NCI-H1092 treated with DMSO at 0.1 percent for 48 hours (cell line): ENCODE measurements at places on chromosomes 6 and 20.

DNA sequence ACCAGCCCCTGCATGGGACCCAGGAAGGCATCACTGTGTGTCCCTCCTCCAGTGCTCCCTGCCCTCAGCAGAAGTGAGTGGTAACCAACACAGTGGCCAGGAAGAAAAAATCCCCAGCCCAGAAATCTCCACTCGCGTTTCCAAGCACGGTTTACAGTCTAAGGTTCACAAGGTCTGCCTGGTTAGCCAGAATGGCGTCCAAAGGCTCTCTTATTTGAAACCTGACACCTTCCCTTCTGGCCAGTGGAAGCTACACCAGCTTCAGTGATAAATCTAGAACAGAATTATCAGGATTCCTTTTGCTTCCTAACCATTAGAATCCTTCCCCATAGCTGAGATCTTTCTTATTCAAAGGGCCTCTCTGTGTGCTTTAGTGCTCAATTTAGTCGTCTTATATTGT is 9.2 kb downstream of the LY86 start:
- DNase-seq = no peak

DNA sequence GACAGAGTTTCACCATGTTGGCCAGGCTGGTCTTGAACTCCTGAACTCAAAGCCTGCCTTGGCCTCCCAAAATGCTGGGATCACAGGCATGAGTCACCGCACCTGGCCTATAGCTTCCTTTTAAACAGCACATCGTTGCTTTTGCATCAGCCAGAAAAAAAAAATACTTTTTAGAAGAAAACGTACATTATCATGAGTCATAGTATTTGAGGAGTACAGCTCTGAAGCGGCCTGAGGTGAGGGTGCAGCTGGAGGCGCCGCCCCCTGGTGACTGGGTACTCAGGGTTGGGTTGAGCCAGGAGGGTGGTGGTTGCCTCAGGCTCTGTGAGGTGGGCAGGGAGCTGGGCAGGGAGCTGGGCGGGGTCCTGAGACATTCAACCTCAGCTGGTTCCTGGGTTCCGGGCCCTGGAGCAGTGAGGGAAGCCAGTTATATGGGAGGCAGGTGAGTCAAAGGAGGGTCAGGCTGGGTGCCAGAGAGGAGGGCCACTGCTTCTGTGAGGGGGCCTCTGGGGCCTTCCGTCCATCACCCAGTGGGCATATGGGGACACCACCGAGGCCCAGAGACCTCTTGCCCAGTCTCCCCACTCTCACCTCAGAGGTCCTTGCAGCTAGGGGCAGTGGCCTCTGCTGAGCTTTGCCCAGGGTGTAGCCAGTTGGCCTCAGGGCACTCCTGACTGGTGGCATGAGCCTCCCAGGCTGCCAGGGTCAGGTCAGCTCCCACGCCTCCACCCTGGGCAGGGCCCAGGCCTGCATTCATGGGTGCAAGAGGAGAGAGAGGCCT is 11.7 kb upstream of the ID1 start:
- no peak for DNase-seq

- peak; percentile 60 for DNase-seq
Observed at GRCh38 chr20:33262658-33263065, 20.4 kb upstream of the BPIFB1 start.

DNA sequence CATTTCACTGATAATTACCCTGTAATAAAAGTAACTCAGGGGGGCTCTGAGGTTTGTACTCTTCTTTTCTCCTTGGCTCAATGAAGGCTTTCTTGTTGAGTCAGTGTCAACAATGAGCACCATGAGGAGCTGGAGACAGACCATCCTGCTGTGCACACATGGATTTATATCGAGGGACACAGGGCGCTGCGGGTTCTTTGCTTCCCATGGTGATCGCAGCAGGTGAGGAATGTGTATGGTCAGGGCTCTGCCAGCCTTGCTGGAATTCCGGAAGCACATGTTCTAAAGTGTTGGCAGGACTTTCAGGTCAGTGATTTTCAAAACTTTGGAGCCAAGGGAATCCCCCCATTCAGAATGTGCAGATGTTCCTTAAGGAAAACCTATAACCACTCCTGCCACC is 27.1 kb downstream of the SMOC2 start:
- DNase-seq = no peak

GRCh38 chr6:45987856-45988255 is 27.8 kb downstream of the CLIC5 start:
- DNase-seq = no peak

GRCh38 chr20:32112841-32113240 is 3.3 kb downstream of the TM9SF4 start:
- no peak for DNase-seq

GRCh38 chr6:138757136-138757535 is 16.4 kb upstream of the CCDC28A start:
- no peak for DNase-seq

- DNase-seq = no peak
Observed at GRCh38 chr6:28807682-28808280, 116.0 kb downstream of the TRIM27 start.

DNA sequence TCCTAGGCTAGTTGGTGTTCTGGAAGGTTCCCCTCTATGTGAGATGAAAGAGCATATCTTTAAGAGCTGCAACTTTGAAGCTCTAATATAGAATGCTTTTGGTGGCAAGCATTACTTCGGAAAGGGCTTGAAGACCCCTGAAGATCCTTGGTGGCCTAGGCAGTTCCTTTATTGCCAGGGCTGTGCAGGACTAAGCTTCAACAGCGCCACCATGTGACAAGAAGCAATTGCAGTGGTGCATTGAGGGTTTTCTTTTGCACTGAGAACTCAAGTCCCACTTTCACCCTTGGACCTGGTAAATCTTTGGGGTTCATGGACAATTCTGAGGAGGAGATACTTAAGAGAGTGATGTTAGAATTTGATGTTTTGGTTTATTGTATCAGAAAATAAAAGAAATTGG is 237.4 kb upstream of the GMDS start:
- DNase-seq = no peak

GRCh38 chr6:46756469-46757213 is 9.9 kb downstream of the ANKRD66 start:
- DNase-seq = no peak

DNA sequence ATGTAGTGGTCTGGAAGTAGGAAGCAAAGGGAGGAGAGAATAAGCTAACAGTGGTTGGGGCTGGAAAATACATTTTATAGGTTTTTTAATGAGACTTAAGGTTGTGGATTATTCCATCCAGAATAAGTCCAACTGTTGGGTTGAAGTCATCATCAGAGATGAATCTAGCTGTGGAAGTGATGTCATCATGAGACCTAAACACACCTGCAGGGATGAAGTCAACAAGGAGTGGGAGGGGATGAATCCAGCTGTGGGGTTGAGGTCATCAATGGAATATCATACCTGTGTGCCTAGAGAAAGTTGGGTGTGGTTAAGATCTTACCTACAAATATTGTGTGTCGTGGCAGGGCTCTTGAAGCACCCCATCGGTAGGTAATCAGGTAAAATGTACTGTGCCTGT is 730.7 kb downstream of the RFPL4B start:
- no peak for DNase-seq

DNA sequence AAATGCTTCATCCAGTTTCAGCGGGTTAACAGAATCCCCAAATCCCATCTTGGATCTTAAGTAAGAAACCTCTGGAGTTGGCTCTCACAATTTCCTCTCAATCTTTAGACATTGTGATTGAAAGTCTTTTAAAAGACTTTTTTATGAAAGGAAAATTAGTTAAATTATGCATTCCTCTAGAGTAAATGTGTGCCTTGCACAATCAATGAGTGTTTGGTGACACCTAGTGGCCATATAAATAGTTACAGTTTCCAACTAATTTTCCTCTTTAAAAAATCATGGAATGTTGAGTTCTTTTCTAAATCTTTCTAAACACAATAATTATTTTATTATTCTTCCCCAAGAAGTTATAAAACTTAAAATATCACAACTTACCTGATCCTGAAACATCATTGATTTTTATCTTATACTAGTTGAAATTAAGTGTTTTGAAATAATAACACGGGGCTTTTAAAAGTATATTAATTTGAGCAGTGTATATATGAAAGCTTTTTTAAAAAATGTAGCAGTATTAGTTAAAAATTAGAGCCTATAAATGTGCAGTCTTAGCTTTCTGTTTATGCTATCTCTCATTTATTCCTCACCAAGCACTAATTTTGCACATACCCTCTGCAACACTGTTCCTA is 66.4 kb downstream of the PKHD1 start:
- no peak for DNase-seq

DNA sequence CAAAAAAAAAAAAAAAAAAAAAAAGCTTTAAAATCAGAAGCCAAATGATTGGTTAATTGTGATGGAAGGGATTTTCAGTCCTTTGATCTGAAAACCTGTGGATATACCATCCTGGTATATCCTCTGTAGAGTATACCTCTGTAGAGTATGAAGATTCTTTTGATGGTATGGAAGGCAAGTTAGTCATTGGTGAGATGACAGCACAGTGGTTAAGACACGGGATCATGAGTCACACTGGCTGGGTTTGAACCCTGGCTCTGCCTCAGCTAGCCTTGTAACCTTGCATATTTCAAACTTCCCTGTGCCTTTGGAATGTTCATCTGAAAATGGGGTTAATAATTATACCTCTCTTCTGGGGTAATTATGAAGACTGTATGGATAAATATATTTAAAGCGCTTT is 179.3 kb downstream of the CARMIL1 start:
- no peak for DNase-seq

DNA sequence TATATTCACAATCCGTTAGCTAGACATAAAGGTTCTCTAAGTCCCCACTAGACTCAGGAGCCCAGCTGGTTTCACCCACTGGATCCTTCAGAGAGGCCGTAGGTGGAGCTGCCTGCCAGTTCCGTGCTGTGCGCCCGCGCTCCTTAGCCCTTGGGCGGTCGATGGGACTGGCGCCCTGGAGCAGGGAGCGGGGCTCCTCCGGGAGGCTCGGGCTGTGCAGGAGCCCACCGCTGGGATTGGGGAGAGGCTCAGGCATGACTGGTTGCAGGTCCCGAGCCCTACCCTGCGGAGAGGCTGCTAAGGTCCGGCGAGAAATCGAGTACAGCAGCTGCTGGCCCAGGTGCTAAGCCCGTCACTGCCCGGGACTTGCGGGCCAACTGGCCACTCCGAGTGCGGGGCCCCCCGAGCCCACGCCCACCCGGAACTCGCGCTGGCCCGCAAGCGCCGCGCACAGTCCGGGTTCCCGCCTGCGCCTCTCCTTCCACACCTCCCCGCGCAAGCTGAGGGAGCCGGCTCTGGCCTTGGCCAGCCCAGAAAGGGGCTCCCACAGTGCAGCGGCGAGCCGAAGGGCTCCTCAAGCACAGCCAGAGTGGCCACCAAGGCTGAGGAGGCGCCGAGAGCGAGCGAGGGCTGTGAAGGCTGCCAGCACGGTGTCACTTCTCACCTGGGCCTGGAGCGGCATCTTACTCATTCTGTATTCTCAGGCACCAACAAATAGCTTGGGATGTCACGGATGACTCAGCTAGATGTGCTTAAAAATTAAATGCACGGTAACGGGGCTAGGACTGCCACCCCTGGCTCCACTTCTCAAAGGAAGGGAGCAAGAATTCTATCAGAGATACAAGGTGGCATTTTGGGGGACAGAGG is 44.1 kb downstream of the IRF4 start:
- no peak for DNase-seq

DNA sequence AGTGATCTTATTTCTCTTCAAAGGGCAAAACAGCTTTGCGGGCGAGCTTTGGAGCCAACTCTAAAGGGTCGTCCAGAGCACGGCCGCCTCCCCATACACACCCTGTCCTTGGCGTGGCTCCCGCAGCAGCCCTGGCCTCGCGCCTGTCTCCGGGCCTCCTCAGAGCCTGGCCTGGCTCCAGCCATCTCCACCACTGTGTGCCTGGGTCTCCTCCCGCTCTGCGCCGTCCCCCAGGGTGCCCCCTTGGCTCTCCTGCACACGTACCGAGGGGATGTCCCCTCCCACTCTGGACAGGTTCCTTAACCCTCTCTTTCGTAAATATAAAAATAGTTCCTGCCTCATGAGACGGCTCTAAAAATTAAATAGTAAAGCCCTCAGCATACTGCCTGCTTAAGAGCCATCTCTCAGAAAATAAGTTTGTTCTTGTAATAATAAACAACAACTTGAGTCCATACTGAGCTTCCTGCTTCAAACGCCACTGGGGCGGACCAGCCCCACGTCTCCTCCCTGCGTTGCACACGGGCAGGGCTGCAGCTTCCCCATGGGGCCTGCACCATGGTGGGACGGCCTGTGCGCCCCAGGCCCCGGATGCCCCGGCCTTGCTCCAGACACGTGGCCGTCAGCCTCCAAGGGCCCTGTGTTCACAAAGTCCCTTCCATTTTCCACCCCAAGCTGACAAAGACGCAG is 226.2 kb downstream of the TTLL2 start:
- peak; percentile 91 for DNase-seq

DNA sequence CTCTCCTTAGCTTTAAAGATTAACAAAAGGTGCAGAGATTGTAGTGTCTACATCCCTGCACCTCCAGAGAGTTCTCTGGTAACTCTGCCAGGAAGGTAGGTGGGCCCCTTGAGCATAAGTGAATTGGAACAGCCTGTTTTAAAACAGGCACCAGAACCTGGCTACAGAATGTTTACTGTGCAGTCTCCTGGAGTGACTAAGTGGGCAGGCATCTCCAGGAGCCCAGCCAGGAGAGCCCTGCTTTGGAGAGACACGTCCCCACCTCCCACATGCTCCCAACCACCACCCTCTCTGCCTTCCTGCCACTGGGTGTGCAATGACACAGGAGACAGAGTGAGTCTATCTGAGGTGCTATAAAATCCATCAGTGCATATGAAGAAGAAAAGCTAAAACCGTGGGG is 110.3 kb upstream of the EYA4 start:
- peak; percentile 41 for DNase-seq

DNA sequence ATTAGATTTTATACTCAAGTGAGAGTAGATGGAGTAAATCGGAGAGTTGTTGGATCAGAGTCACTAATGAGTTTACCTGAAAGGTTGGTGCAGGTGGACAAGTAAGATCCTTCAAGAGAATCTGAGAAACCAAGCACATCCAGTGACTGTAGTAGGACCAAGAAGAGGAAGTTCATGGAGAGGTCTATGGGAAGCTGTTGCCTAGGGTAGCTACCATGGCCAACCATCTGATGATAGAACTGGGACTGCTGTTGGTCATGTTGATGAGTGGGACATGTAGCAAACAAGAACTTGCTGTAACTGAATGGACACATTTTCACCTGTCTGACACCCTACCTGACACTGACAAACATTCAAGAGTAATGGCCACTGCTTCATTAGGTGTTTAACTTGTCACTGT is 11.3 kb upstream of the ADGB start:
- DNase-seq = no peak

GRCh38 chr6:21309807-21310221 is 283.7 kb upstream of the SOX4 start:
- DNase-seq = no peak

GRCh38 chr6:33418690-33419291 is 884 bp upstream of the CUTA start:
- no peak for DNase-seq

DNA sequence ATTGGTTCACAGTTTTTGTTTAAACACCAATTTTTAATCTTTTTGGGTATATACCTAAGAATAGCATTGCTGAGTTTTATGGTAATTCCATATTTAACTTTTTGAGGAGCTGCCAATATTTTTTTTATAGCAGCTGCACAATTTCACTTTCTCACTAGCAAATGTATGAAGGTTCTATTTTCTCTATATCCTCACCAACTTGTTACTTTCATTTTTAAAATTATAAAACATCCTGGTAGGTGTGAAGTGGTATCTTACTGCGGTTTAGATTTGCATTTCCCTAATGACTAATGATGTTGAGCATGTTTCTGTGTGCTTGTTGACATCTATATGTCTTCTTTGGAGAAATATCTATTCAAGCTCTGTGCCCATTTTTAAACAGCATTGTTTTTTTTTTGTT is 452.1 kb downstream of the GRIK2 start:
- no peak for DNase-seq
